PC-3 (cell line): ENCODE measurements at places on chromosomes 7 and 10.
A peak's percentile ranks its signal among the peaks of the same experiment; 100 is the strongest.

GRCh38 chr7:94632338-94633013 lies 23.5 kb downstream of the SGCE start:
- no peaks in the 10 kb centered on the region for H3K36me3 ChIP-seq
- peak overlapping the region; percentile 41; the same call in 1 of the 2 replicates for H3K4me3 ChIP-seq
- peak overlapping the region; percentile 62 for H3K27ac ChIP-seq
- no peaks in the 10 kb centered on the region for H3K27me3 ChIP-seq

- peaks cover 20% of the 10 kb centered on the region; the same call in 1 of the 2 replicates for H3K36me3 ChIP-seq
- H3K4me3 ChIP-seq = no peak overlapping the region
- H3K27me3 ChIP-seq = no peaks in the 10 kb centered on the region
- no peak overlapping the region for H3K27ac ChIP-seq
- no peak for DNase-seq
These were observed 74.6 kb downstream of the ORC5 start for GRCh38 chr7:104133238-104133637.

- no peak for DNase-seq
- no peak overlapping the region for H3K27ac ChIP-seq
- H3K4me3 ChIP-seq = no peak overlapping the region
- H3K4me1 ChIP-seq = no peaks in the 10 kb centered on the region
- H3K27me3 ChIP-seq = no peaks in the 10 kb centered on the region
- H3K36me3 ChIP-seq = no peaks in the 10 kb centered on the region
These were observed 29.9 kb upstream of the CC2D2B start for GRCh38 chr10:95877881-95878280.

DNA sequence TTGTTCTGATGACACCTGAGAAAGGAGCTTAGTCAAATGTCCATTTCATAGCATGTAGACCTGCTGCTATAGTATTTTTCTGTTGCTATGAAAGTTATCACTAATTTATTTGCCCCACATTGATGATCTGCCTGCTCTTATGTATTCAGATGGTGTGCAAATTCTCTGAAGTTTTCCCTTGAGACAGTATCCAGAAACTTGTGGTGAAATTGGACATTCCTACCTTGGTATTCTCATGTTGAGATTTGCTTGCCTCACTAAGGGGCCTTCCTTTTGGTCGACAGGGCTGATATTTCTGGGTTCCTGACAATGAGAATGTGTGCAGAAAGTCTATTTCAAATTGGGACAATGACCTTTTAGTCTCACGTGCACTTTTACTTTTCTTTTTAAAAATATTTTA lies 253.2 kb upstream of the FZD8 start:
- no peaks in the 10 kb centered on the region for H3K27me3 ChIP-seq
- no peak overlapping the region for H3K4me3 ChIP-seq
- H3K36me3 ChIP-seq = no peaks in the 10 kb centered on the region

- H3K27ac ChIP-seq = no peak overlapping the region
- H3K36me3 ChIP-seq = no peaks in the 10 kb centered on the region
- no peak for DNase-seq
- H3K4me1 ChIP-seq = no peaks in the 10 kb centered on the region
These were observed 76.0 kb downstream of the HIP1 start for GRCh38 chr7:75662579-75663301.

DNA sequence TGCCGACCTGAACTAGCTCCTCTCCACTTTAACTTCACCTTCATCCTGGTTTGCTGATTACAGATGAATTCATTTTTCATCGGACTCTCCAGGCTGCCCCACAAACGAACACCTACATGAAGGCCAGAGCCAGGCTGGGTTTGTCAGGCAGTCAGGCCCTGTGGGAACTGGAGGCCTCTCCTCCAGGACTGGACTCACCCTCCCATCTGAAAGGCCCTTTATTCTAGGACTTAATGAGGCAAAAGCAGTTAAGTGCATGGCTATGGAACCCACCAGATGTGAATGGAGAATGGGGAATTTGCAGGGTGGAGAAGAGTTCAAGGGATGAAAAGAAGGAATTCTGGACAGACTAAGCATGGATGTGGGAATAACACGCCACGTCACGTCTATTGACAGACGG lies 170.8 kb downstream of the ARHGAP12 start:
- no peaks in the 10 kb centered on the region for H3K36me3 ChIP-seq
- H3K4me1 ChIP-seq = peaks cover 21% of the 10 kb centered on the region
- no peak for DNase-seq
- H3K27ac ChIP-seq = no peak overlapping the region
- H3K4me3 ChIP-seq = no peak overlapping the region
- H3K27me3 ChIP-seq = no peaks in the 10 kb centered on the region

- peak; percentile 87 for DNase-seq
- peak overlapping the region; percentile 91 for H3K27ac ChIP-seq
- H3K4me3 ChIP-seq = no peak overlapping the region
- no peaks in the 10 kb centered on the region for H3K27me3 ChIP-seq
- H3K4me1 ChIP-seq = peaks cover 26% of the 10 kb centered on the region
- no peaks in the 10 kb centered on the region for H3K36me3 ChIP-seq
These were observed 135.2 kb downstream of the ADAM12 start for GRCh38 chr10:126252884-126253610.

DNA sequence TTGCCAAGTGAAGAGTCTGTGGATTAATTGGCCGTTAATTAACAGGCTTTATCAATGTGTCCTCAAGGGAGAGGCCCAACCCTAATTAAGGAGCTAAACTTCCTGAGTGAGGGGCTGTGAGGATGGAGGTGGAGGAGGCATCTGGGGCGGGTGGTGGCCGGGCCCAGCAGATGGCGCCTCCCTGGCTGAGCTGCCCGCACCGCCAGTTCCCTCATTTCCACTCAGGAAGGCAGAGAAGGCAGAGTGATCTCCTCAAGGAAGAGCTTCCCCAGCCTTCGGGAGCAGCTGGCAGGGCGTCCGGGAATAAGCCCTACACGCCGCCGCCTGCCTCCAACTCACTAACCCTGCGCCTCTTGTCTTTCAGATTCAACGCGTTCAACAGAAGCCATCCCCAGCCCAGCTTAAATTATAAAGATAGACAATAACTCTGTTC lies 112.2 kb downstream of the CYTH3 start:
- H3K4me3 ChIP-seq = no peak overlapping the region
- H3K4me1 ChIP-seq = no peaks in the 10 kb centered on the region
- H3K27ac ChIP-seq = no peak overlapping the region
- no peaks in the 10 kb centered on the region for H3K27me3 ChIP-seq
- DNase-seq = peak; percentile 42

DNA sequence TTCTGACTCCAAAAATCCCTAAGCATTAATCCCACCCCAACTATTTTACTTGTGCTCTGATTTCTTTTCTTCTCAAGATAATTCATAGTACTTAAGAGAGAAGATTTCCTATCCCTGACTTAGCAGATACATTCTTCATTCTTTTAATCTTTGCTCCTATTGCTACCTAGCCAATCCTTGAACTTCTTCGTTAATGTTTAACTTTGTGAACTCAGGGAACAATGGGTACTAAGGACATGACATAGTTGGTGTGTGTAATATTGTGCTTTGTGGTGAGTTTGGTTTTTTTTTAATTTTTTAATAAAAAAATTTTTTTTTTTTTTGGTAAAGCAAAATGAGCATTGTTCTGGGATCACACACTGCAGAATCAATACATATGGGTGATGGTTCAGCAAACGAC lies 166.2 kb downstream of the CHCHD3 start:
- H3K27ac ChIP-seq = no peak overlapping the region
- no peak for DNase-seq

DNA sequence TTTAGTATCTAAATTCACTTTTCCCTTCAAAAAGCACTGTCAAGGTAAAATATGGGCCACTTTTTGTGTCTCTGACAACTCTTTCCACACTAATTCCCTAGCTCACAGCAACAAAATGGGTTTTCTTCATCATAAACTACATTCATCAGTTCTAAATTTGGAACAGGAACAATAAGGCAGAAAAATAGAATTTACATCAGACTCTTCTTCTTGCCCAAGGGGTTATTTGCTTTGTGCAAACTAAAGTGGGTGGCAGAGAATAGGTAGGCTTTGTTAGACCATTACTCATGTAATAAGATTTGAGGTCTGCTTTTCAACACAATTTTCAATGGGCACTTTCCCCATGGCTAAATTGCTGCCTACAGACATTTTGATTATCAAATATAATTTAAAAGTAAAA lies 17.6 kb upstream of the PPP1R17 start:
- H3K27ac ChIP-seq = no peak overlapping the region
- peaks cover 78% of the 10 kb centered on the region for H3K27me3 ChIP-seq
- no peaks in the 10 kb centered on the region for H3K4me1 ChIP-seq
- H3K36me3 ChIP-seq = no peaks in the 10 kb centered on the region
- H3K4me3 ChIP-seq = no peak overlapping the region
- DNase-seq = no peak

DNA sequence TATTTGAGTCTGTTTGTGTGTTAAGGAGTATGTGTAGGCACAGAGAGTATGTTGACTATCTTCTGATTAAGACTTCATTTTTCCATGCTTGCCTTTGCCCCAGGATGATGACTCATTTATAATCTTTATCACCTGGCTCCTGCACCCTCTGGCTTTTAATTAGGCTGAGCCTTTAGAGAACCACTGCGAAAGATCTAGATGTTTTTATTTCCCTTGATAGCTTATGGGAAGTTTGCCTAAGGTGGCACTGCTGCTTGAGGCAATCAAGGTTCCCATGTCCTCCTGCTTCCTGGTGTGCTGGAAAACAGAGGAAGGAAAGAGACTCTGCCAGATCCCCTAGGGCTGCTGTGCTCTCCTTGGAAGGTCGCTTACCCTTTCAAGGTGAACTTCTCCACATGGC lies 114.6 kb downstream of the ARL4A start:
- peaks cover 41% of the 10 kb centered on the region for H3K4me1 ChIP-seq
- H3K27me3 ChIP-seq = no peaks in the 10 kb centered on the region
- peak overlapping the region; percentile 44; the same call in 1 of the 2 replicates for H3K4me3 ChIP-seq

DNA sequence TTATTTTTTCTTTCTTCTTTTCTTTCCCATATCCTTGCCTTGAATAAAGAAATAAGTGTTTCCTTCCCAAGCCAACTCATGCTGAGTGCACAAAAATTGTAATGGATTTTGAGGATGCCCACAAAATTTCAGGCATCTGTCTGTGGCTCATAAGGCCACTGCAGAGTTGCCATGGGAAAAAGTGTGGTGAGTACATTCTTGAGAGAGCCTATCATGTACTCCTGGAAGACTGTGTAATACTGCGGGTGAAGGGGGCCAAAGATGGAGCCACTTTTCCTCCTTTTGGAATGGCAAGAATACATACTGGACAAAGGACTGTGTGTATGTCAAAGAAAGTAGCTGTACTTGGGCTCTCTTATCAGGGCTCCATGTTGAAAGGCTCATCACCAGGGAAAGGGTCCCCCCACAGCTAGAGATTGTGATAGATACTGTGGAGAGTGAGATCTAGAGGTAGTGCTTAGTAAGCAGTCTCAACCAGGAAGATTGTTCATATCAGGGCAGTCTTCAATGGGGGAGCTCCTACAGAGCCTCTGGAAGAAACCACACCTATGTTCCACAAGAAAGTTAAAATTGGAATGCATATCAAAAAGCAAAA lies 341.6 kb upstream of the KCND2 start:
- no peak overlapping the region for H3K4me3 ChIP-seq
- no peaks in the 10 kb centered on the region for H3K36me3 ChIP-seq
- H3K27ac ChIP-seq = no peak overlapping the region
- H3K27me3 ChIP-seq = no peaks in the 10 kb centered on the region

- H3K27me3 ChIP-seq = no peaks in the 10 kb centered on the region
- peak; percentile 28 for DNase-seq
- peak overlapping the region; percentile 34 for H3K27ac ChIP-seq
- peaks cover 3% of the 10 kb centered on the region for H3K36me3 ChIP-seq
These were observed 15.3 kb upstream of the SUN1 start for GRCh38 chr7:816751-817671.
